ENCODE measurements at places on chromosomes 12 and 14.

GRCh38 chr12:57181561-57182155 is 34.2 kb upstream of the LRP1-AS start:
- no peak for DNase-seq

DNA sequence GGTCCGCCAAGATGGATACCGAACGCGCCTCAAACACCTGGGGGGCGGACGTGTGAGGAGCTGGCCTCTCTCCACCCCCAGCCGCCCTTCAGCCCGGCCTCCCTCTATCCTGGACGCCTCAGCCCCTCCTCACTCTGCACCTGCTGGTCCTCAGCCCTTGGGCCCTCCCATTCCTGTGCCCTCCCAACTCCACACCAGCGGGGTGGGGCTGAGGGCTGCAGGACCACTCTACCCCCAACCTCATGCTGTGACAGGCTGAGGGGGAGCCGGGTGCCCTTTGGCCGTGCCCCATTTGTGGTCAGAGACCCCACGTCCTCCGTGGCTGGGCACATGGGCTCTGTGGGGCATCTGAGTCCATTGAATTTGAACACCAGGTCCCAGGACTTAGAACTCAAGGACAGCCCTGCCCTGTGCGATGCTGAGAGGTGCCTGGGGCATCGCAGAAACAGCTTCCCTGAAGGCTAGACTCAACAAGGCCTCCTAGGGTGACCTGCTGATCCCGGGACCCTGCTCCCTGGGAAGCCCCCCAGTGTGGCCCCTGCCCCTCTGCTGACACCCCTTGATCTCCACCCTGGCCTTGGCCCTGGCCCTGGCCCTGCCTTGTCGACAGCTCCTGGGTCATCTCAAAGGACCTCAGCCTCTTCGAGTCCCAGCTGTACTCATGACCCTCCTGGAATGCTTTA is 82.0 kb upstream of the SFSWAP start:
- DNase-seq, result no peak

DNA sequence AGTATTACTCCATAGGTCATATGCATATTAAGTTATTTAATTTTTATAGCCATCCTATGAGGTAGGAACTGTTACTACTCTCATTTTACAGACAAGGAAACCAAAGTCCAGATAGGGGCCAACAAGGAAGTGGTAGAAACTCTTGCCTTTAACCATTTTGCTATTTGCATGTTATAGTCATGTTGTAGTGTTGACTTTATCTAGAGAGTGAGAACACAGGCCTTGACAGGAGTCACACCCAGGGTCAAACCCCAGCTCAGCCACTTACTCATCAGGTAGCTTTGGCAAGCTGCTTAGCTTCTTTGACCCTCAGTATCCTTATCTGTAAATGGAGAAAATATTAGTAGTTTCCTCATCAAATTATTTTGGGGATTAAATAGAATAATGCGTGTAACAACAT is 156.2 kb downstream of the CAND1 start:
- no peak for DNase-seq

DNA sequence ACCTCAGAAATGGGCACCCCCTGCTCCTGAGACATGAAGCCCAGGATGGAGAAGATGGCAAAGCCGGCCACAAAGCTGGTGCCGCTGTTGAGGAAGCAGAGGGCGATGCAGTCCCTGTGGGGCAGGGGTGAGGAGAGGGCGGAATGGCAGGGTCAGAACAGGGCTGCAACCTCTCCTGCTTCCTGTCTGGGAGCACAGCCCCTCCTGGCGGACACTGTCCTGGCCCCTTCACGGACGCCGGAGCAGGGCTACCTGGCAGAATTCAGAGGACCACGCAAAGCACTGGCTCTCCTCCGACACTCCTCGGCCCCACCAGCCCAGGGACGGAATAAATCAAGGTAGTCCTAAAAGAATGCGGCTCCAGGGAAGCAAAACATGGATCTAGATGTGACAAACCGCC is 12.4 kb upstream of the SLC6A12 start:
- no peak for DNase-seq

GRCh38 chr14:92897922-92898565 is 24.9 kb upstream of the CHGA start:
- DNase-seq, result no peak

Data from BE2C (cell line).